Foreskin fibroblast (primary cell): ENCODE measurements at places on chromosomes 13 and 19.

GRCh38 chr13:89763005-89763404 lies 1584.5 kb upstream of the MIR17HG start:
- no peak for DNase-seq

DNA sequence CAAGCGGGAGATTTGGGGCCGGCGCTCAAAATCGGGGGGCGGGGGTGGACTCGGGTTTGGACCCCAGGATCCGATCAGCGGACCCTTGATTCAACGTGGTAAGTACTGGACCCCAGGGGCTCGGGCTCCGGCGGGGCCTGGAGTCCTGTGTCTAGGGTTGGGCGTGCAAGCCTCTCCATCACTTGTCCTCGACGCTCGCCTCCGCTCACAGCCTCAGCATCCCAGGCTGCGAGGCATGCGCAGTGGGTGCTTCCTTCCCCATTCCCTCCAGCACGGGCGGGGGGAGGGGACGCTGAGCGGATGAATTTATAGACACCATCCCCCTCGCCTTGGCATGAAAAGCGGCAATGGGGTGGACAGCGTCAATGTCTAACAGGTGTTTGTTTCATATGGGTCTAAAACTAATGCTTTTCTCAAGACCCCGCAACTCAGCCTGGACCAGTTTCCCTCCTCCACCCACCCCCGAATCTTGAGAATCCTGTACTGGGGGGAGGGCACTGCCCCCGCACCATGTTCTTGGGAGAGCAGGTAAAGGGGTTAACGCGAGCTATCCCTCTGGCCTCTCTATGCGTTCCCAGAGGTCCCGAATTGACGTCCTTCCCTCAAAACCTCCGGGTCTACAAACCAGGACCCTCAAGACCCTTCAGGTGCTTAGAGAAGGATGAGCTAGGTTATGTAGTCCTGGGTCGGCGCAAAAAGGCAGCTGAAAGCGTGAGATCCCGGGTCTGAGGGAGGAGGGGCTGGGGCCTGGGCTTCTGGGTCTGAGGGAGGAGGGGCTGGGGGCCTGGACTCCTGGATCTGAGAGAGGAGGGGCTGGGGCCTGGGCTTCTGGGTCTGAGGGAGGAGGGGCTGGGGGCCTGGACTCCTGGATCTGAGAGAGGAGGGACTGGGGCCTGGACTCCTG lies 579 bp downstream of the CPT1C start:
- peak; percentile 91 for DNase-seq

DNA sequence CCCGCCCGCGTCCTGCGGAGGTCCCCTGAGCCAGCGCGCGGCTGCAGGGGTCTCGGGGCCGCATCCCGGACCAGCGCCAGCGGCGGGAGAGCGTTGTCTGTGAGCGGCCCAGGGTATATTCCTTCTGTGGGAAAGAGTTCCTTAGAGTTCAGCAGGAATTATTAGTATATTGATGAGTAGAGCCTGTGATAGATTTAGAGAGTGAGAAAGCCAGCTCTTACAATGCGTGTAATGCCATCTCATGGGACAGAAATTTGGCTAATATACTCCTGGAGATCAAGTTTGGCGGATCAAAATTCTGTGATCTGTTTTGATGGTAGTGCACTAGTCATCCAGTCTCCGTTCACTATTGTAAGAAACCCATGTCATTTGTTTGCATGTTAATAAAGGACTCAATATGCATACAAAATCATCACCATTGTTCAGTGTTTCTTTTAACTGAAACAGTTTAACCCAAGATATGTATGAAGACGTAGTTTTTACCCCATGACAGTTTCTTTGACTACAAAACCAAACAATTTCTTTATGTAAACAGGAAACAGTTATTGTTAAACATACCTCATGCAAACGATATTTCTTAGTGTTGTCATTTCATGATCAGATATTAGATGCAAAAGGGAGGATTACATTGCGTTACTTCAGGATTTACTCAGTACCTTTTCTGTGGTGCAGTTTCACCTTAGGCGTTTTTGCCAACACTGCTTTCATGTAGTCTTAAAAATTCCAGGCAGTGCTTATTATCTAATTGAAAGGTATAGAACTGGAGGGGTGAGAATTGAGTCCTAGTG lies 9.9 kb downstream of the TNFRSF19 start:
- DNase-seq = no peak

- no peak for DNase-seq
Observed at GRCh38 chr13:27728271-27728670, 64.0 kb upstream of the GSX1 start.
